NCI-H774 (cell line): ENCODE measurements at places on chromosomes 7 and 10.

GRCh38 chr10:43231523-43232078 is 35.3 kb downstream of the RASGEF1A start:
- no peak for DNase-seq

DNA sequence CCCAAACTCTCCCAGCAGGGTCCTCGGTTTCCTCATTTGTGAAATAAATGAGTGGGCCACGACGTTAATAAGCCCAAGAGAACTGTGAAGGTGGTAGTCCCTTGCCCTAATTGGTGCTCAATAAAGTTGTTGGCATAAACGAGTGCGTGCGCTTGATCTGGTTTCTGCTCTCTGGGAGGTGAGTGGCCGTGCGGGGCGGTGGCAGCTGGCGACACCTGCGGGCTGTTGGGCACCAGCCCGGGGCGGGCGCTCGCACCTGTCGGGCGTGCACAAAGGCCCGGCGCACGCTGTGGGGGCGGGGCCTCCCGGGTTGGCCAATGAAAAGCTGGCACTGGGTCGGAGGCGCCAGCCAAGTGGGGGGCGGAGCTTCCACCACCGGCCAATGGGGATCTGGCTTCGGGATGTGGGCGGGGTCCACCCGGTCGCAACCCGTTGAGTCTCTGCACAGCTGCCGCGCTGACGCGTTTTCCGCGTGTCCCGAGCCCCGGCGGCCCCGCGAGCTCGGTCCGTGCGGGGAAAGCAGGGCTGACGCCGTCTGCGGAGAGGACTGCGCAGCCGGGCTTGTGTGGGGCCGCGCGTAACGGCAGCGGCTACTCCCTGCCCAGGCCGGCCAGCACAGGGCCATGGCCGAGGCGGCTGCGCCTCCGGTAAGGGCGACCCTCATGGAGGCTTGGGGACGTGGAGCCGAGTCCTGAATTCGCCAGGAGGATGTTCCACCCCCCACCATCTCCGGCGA is 23.0 kb downstream of the ZNF783 start:
- peak; percentile 95 for DNase-seq

- no peak for DNase-seq
Measured at GRCh38 chr7:70455925-70456324, 676.0 kb upstream of the GALNT17 start.

GRCh38 chr10:73850863-73851461 is 23.4 kb downstream of the CAMK2G start:
- DNase-seq, result no peak

- no peak for DNase-seq
Measured at GRCh38 chr10:61464461-61465170, 11.4 kb upstream of the TMEM26 start.
